ENCODE measurements at places on chromosomes 16 and 17.

DNA sequence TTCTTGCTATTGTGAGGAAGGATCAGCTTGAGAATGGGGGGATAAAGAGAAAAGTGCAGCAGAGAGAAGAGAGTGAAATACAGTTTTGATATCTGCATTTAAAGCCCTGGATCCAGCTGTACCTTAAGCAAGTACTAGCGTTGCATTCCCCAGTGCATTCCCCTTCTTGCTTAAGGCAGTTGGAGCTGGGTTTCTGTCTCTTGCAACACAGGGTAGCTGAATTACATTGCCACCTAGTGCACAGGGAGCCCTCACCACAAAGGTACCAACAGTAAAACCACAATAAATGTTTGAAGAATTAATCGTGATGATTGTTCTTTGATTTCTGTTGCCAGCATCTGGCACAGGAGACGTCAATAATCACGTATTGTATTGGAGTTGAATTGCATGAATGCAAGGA is 588.7 kb downstream of the RBFOX1 start:
- no peak for DNase-seq

DNA sequence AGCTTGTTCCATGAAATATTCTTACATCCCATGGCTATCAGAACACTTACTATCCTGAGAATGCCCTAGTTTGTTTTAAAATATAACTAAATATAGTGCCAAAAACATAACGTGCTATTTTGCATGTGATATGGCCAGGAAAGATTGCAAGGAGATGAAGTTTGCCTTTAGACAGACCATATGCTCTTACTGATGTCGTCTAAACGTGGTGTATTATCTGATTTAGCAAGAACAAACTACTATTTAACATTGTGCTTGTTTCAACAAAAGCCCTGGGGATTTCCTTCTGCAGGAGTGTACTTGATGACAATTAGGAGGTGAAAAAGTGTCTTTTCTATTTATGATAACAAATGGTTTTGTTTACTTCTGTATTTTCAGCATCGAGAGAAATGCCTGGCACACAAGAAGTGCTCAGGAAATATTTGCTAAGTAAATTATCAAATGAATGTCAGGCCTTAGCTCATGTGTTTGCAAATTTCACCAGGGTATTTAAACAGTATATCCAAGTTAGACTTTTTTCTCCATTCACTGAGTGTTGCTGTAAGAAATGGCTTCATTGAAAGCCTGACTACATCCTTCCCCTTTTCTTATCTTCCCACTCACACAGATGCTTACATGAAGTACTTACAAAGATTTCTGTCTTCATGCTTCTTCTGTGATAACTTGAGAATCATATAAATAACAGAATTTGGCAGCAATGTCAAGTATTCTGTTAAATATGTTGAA is 1033.6 kb downstream of the CDH8 start:
- DNase-seq = no peak

DNA sequence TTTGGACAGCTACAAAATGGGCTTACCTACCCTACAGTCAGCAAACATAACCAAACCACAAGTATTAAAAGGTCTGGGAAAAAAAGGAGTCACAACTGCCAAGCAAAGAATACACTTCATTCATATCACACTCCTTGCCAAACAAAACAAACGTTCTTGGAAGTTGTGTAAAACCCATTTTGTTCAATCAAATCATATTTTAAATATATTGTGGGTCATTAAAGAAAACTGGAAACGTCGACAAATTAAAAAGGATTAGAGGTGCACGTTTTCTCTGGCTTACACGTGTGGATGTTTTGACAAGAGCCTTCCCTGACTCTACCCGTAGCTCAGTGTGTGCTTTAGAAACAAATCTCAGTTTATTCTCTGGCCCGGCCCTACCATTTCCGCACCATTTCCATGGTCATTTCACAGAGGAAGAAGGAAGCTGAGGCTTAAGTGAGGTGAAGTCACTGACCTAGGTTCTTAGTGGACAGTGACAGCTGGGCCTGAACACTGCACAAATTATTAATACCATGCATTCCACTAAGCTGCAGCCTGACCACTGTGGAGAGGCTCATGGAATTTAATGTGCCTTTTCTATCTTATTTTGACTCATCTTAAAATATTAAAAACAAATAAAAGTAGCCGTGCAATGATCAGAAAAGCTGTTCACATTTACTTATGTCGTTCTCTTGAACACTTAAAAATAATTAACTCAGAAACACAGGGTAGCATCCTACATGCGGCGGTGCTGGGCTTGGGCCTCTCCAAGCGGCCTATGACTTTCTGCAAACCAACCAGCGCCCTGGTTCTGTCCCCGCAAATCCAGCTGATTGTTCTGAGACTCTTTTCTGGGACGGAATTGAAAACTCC is 968 bp downstream of the CEP112 start:
- no peak for DNase-seq

DNA sequence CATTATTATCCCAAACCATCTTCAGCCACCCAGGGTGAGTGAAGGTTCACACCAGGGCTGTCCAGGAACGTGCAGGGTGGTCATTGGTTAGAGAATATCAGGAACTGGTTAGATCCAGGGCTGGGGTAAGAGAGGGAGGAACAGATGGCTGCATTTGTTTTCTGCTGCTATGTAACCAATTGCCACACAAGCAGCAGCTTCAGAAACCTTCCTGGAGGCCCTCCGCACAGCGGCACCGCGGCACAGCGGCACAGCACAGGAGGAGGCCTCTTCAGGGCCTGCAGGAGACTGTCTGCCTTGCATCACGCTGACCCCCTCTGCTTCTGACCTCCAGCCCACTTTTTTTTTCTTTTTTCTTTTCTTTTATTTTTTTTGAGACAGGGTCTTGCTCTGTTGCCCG is 86.1 kb downstream of the KCNJ12 start:
- DNase-seq = no peak

DNA sequence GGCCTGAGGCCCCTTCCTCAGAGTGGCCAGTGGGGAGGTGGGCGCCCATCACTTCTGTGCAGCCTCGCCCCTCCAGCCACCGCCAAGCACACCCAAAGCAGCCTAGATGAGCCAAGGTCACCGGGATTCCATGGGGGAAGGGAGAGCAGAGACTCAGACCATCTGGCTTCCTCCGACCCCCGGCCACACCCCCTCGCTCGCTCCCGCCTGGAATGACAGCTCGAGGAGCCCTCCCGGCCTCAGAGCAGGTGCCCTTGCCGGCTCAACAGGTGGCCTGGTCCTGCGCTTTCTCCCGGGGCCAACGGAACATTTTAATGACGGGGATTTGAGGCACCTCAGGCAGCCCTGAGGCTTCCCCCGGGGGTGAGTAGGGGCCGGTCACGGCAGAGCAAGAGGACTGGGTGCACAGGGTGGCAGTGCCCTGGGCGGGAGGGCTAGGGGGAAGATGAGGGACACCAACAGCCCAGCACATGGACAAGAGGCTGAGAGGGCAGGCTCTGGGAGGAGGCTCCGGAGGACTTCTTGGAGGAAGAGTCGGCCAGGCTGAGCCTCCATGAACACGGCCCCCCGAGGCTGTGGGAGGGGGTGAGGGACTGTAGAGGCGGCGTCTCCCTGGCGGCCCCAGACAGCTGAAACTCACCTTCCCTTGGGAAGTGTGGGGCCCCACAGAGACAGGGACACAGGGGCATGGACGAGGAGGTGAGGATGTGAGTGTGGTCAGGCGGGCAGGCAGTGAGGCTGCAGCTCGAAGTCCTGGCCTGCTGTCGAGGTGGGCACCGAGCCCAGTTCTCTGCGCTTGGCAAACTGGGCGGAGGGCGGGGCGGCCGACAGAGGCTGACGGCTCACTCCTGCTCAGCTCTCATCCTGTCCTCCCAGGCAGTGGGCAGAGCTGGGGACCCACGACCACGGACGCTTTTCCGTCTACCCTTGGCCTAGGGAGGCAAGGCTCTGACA is 12.5 kb upstream of the C1QTNF8 start:
- no peak for DNase-seq

GRCh38 chr17:34665150-34665806 is 85.9 kb downstream of the TMEM132E start:
- no peak for DNase-seq

GRCh38 chr17:74386386-74386785 is 19.1 kb downstream of the GPR142 start:
- no peak for DNase-seq

DNA sequence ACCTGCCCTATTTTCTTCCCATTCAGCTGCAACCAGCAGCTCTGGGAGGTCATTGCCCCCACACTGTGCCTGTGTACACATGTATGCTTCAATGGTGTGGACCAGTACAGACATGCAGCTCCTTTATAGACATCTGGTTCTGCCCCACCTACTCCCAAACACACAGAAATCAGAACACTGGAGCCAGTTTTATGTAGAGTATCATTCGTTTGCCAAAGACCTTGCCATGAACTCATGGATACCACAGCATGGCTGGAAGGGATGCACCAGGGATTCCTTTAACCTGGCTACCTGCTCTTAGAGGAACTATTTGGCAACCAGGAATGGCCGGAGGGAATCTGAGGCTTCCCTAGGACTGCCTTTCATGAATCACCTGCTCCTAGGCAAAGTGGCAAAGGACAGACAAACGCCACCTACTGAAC is 60.4 kb downstream of the ZFHX3 start:
- DNase-seq = no peak

All from BJ (cell line).